Mucosa of gallbladder (tissue), 1 donor: ENCODE measurements at places on chromosomes 1 and 21. TPM values are rescaled to one million over a fixed set of nuclear protein-coding genes. Genes with fewer than 3 reads are reported as not detected.

GRCh38 chr1:82399093-82399492, 598.4 kb downstream of the ADGRL2 start:
- DNase-seq = no peak

DNA sequence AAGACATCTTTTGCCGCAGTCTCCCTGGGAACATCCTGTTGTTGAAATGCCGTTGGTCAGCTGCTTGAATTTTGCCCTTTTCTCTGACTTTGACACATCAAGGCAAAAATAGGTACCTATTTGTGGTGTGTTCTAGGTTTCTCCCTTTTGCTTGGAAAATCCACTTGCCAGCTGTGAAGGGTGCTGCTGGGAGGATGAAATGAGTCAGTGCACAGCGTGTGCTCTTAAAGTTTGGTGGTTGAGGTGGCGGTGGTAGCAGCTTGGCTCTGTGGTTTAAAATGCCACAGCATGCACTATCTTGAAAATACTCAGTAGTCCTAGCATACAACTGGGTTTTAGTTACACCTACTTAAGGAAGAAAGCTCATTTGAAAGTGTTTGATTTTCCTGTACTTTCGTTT, 183.8 kb downstream of the DHRS3 start:
- DNase-seq = no peak

The KRTAP7-1 gene
- total RNA-seq = not detected

The PCP4L1 gene
- 17.7 TPM for total RNA-seq

The HRNR gene
- not detected for total RNA-seq
